Motor neuron (in vitro differentiated cells): ENCODE measurements at places on chromosomes 6 and 20. TPM values are rescaled to one million over a fixed set of nuclear protein-coding genes. Genes with fewer than 3 reads are reported as not detected.

HNF4A gene
- total RNA-seq = 0.13 TPM in 1 of 2 replicates, not detected in the other

FAM184A gene
- 17.1 and 17.2 TPM in 2 replicates for total RNA-seq

ELOVL4 gene
- total RNA-seq = 19.8 and 23.2 TPM in 2 replicates

TMEM74B gene
- total RNA-seq = 0.85 and 1.7 TPM in 2 replicates

OPN5 gene
- total RNA-seq = 0.05 and 0.38 TPM in 2 replicates

TRDN gene
- total RNA-seq = not detected in 2 replicates

SLC17A1 gene
- total RNA-seq = not detected in 2 replicates

FAM162B gene
- not detected in 2 replicates for total RNA-seq

TGM3 gene
- 0.31 and 0.38 TPM in 2 replicates for total RNA-seq

PPP1R3G gene
- 0.17 and 0.23 TPM in 2 replicates for total RNA-seq

AVP gene
- not detected in 2 replicates for total RNA-seq

SRMS gene
- not detected in 2 replicates for total RNA-seq

HLA-DOA gene
- total RNA-seq = 1.3 and 1.7 TPM in 2 replicates

ATP6V1G2 gene
- 6.2 and 8.8 TPM in 2 replicates for total RNA-seq

ADAM33 gene
- total RNA-seq = 0.17 and 0.23 TPM in 2 replicates

XKR7 gene
- total RNA-seq = 11.8 and 12.3 TPM in 2 replicates

ZSCAN16 gene
- 4.5 and 9.1 TPM in 2 replicates for total RNA-seq

RBPJL gene
- total RNA-seq = not detected in 2 replicates

RSPO3 gene
- 0.05 and 0.25 TPM in 2 replicates for total RNA-seq

SIRPB2 gene
- total RNA-seq = 0.24 TPM in 1 of 2 replicates, not detected in the other

CRISP3 gene
- total RNA-seq = not detected in 2 replicates

PLEKHG1 gene
- 48.8 and 57.4 TPM in 2 replicates for total RNA-seq

SPTLC3 gene
- total RNA-seq = 4.8 and 7.4 TPM in 2 replicates

SMPDL3A gene
- total RNA-seq = 15.2 and 16.0 TPM in 2 replicates

TRIM40 gene
- total RNA-seq = 0.41 TPM in 1 of 2 replicates, not detected in the other

ID4 gene
- 0.53 and 0.91 TPM in 2 replicates for total RNA-seq

SLC13A3 gene
- total RNA-seq = 1.4 and 2.5 TPM in 2 replicates

ZC2HC1B gene
- not detected in 2 replicates for total RNA-seq

RAB44 gene
- total RNA-seq = 0.06 TPM in 1 of 2 replicates, not detected in the other

HS3ST5 gene
- 3.2 and 4.8 TPM in 2 replicates for total RNA-seq

PRSS16 gene
- 0.76 and 1.6 TPM in 2 replicates for total RNA-seq

TAP2 gene
- 1.7 and 3.9 TPM in 2 replicates for total RNA-seq

CCR6 gene
- not detected in 2 replicates for total RNA-seq

PACRG gene
- total RNA-seq = 1.5 and 4.7 TPM in 2 replicates

OR2J3 gene
- total RNA-seq = not detected in 2 replicates

EDN3 gene
- 0.13 and 1.4 TPM in 2 replicates for total RNA-seq

CDH4 gene
- total RNA-seq = 39.0 and 41.6 TPM in 2 replicates

LIN28B gene
- total RNA-seq = 0.07 TPM in 1 of 2 replicates, not detected in the other

RBM12 gene
- total RNA-seq = 37.6 and 42.6 TPM in 2 replicates

MCHR2 gene
- 0.21 TPM in 1 of 2 replicates, not detected in the other for total RNA-seq

DNMT3B gene
- total RNA-seq = 4.0 and 4.1 TPM in 2 replicates

BPIFA1 gene
- total RNA-seq = not detected in 2 replicates
